NCI-H2081 treated with DMSO at 0.1 percent for 48 hours (cell line): ENCODE measurements at places on chromosomes 5 and 9.

- no peak for DNase-seq
Measured at GRCh38 chr9:70893580-70894122, 227.8 kb downstream of the TRPM3 start.

DNA sequence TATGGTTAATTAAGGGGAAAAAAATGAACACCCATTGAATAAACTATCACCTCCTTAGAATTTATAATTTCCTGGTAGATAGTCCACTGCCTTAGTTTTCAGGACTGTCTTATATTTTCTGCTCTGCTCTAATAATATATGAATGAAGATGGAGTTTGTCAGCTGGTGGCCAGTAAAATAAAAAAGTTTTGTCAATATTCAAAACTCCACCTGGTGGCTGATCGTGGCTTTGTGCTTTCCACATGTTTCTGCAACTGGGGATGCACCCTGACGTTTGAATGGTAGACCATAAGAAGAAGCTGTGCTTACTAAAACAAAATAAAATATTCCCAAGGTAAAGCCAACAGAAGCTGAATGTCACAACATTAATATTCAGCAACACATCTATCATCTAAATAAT is 286.6 kb upstream of the IZUMO3 start:
- DNase-seq, result no peak

DNA sequence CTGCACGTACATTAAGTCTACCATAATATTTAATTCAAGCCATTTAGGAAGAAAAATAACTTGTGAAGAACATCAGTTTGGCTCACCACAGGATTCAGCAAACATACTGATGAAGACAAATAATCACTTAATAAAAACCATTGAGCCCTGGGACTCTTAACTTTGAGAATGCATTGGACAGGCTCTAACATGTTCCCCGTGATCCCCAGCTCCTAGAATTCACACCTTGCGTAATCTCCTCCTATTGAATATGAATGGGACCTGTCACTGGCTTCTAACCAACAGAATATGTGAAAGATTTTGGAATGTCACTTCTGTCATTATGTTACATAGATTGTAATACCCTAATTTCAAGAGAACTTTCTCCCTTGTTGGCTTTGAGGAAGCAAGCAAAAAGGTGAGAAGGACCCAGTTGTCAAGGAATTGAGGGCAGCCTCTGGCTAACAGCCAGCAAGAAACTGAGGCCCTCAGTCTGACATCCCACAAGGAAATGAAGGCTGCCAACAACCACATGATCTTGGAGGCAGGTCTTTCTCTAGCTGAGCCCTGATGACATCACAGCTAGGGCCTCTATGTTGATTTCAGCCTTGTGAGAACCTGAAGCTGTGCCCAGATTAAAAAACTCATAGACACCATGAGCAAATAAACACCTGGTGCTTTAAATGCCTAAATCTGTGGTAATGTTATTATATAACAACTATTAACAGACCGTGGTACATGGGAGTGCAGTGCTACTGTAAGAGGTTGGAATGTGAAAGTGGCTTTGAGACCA is 433.2 kb downstream of the SEMA5A start:
- no peak for DNase-seq

DNA sequence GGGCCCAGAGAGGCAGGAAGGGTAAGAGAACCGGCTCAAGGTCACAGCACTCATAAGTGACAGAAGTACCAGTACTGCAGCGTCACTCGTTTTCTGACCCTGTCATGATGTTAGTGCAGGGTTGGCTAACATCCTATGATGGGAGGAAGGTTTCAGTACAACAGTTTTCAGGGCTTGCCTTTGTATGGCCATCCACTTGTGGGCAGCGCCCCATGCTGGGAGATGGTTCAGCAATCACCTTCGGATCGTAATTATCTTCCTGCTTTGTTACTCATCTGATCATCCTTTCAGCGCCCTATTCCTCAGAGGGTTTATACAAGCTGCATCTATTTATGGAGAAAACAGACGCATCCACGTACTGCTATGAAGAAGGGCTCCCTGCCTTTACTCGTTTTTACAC is 2.4 kb downstream of the MAP1B start:
- DNase-seq, result no peak

DNA sequence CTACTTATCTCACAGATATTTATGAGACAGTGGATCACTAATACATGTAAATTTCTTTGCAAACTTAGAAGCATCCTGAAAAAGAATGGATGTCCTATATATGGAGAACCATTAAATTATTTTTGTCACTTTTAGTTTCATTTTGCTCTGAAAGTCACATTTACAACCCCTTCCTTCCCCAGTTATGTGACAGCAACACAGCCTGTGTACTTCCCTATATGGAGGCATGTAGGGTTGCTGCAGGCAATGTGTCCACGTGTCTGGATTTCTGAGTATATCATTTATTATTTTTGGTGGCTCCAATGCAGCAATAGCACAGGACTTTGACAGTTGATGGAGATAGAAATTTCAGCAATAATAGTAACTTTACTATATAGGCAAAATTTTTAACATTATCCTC is 156.4 kb downstream of the ST8SIA4 start:
- DNase-seq, result no peak

DNA sequence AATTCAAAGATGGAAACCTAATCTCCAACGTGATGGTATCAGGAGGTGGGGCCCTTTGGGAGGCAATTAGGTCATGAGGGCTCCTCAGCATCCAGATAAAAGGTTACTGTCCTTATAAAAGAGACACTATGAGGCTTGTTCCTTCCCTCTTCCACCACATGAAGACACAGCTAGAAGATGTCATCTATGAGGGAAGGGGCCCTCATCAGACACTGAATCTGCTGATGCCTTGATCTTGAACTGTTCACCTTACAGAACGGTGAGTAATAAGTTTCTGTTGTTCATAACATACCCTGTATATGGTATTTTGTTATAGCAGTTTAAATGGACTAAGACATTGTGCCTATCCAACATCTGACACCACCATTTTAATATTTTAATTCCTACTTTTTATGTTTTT is 19.7 kb upstream of the CCNH start:
- no peak for DNase-seq

GRCh38 chr9:35510754-35511428 is 21.0 kb downstream of the RUSC2 start:
- DNase-seq, result no peak

GRCh38 chr9:116380496-116380995 is 227.0 kb downstream of the PAPPA start:
- DNase-seq, result no peak

DNA sequence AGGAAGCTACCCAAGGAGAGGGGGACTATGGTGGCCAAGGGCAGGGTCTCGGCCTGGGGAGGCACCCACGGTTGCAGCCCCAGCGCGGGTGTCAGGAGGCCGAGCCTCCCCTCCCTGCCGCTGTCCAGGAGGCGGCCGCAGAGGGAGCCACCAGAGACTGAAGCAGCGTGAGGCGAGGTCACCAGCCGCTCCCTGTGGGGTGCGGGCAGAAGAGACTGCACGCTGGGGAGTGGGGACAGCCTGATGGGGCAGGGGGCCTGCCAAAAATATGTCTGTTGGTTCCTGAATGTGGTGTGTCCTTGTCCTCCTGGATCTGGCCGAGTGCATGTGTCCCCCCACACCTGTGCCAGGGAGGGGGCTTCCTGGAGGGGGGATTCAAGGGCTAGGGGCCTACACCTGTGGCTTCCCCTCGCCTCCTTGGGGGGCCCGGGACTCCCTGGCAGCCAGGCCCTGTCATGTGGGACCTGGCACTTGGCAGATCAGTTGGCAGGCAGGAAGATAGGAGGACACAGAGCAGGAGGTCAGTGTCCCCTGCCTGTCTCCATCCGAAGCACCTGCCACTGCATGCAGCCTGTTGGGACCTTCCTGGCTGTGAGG is 131.2 kb downstream of the DAB2IP start:
- DNase-seq, result no peak

GRCh38 chr5:91367344-91367743 is 15.8 kb downstream of the ARRDC3 start:
- no peak for DNase-seq

GRCh38 chr5:135344349-135344748 is 54.7 kb downstream of the MACROH2A1 start:
- no peak for DNase-seq

- no peak for DNase-seq
Measured at GRCh38 chr9:75866273-75866871, 24.1 kb upstream of the PCSK5 start.

DNA sequence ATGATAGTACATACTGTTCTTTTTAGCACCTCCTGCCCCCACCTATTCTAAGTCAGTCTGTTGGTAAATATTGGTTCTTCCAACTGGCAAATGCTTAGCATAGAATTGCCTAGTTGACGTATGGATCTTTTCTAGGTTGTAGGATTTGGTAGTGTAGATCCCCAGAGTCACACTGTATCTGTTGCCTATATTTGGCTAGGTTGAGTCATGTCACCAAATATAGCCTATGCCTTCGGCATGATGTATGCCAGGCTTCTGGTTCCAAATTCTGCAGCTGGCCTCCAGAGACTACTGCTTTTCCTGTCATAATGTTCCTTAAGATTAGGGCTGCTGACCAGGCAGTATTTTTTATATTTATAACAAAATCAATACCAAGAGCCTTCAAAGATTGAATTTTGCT is 38.2 kb downstream of the CPEB4 start:
- DNase-seq, result no peak

GRCh38 chr9:38007016-38007415 is 62.0 kb downstream of the SHB start:
- no peak for DNase-seq

DNA sequence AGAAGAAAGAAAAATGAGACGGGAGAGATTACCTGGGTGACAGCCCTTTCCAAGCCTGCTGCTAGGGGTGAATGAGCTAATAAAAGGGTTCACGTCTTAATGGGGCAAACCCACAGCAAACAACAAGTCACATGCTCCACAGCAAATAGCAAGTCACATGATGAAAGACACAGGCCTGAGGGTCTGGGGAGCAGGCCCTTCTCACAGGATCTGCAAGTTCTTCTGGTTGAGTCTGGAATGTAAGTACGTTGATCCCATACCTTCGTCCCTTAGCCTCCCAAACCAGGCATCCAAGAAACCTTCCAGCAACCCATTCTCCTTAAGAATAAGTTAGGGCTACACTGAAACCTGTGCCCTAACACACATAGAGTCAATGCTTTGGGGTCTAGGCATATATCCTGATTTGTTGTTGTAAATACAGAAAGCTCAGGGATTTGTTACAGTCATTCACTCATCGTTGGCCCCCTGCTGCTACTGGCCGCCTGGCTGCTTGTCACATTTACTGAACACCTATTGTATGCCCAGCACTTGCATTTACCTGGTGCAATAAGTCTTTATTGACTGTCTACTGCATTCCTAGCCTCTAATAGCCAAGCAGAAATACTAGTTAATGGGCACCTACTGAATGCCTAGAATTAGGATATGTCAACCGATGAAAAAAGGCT is 43.3 kb upstream of the MSX2 start:
- no peak for DNase-seq

DNA sequence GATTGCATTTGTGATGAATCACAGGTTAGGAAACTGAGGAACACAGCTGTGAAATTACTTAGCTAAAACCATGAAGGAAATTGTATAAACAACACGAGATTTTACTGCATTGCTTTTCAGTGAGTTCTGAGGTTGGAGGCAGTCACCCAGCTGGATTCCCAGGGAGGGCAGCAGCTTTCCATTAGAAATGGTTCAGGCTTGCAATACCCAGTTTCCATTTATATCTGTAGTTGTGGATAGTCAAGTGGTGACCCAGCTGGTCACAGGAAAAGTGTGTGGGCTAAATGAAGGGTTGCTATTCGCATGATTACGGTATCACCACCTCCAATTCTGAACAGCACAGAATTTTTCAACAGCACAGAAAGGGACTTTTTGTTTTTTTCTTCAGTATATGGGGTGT is 34.3 kb upstream of the SPATA31D4 start:
- no peak for DNase-seq

GRCh38 chr5:61632064-61632463 is 300.0 kb downstream of the ZSWIM6 start:
- no peak for DNase-seq

DNA sequence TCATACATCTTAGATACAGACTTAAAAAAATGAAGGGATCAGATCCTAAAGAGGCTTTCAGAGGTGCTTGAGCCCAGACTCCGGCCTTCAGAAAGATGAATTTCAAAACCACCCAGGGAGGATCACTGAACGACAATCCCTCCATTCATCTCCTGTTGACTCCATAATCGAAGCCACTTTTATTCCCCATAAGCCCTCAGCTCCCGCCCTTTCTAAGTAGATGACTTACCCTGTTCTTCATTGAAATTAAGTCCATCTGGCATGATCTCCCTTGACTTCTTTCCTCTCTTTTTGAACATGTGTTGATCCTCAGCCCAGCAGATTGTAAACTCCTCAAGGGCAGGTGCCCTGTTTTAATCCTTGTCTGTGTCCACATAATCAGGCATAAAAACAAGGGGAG is 50.8 kb upstream of the ASTN2 start:
- no peak for DNase-seq

DNA sequence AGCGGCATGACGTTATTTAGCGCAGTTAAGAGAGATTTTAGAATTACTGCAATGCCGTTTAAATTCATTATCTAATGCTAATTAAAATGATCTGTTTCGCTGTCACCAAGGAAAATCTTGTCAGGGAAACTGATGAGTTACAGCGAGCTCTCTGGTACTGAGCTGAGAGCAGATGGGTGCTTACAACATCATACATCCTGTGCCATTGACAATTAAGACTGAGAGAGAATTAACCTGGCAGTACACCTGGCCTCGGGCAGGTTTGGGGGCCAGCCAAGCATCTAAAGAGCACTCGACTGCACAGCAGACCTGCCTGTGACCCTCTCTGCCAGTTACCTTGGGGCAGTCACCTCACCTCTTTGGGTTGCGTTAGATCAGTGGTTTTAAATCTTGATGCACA is 55.0 kb downstream of the PUM3 start:
- DNase-seq, result no peak

DNA sequence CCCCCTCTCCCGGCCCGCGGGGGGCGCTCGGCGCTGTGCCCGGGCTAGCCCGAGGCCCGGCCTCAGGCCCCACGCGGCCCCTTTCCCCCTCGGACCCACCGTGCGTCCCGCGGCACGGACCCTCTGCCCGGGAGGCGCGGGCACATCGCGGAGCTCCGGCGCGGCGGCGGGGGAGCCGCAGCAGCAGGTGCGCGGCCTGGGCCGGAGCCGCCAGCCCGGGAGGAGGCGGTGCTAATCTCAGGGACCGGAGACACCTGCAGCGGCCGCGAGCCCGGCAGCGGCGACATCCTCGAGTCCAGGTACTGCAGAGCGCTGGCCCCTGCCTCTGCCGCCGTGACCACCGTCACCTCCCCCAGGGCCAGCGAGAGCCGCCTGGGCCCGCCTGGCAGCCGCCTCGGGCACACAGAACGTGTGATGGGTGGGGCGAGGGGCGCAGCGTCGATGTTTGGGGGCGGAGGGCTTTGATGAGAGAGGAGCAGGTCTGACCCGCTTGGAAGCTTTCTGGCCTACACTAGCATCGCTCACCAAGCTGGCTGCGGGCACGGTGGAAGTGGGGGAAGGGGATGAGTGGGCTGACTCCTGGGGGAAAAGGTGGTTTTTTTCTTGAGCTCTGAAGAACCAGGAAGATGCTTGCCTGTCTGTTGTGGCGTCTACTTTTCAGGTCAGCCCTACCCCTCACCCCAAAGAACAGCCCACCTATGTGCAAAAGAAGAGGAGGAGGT is 524 bp downstream of the CYFIP2 start:
- no peak for DNase-seq
